ENCODE measurements at places on chromosomes 6 and 20.

GRCh38 chr6:105994118-105994590 is 92.0 kb upstream of the PRDM1 start:
- DNase-seq = peak; percentile 34

DNA sequence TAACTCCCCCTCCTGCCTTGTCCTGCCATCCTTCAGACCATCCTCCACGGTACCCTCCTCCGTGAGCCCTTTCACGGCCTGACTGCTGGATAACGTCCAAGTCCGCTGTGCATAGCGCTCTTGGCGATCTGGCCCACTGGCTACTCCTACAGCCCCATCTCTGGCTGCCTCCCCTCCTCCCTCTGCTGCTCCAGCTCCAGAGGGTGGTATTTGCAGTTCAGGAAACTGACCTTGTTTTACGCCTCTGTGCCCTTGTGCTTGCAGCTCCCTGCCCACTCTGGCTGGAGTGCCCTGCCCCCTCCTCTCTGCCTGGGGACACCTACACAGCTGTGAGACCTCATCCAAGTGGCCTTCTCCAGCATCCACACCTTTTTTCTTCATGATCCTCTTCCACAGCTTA is 6.5 kb upstream of the RREB1 start:
- DNase-seq = no peak

DNA sequence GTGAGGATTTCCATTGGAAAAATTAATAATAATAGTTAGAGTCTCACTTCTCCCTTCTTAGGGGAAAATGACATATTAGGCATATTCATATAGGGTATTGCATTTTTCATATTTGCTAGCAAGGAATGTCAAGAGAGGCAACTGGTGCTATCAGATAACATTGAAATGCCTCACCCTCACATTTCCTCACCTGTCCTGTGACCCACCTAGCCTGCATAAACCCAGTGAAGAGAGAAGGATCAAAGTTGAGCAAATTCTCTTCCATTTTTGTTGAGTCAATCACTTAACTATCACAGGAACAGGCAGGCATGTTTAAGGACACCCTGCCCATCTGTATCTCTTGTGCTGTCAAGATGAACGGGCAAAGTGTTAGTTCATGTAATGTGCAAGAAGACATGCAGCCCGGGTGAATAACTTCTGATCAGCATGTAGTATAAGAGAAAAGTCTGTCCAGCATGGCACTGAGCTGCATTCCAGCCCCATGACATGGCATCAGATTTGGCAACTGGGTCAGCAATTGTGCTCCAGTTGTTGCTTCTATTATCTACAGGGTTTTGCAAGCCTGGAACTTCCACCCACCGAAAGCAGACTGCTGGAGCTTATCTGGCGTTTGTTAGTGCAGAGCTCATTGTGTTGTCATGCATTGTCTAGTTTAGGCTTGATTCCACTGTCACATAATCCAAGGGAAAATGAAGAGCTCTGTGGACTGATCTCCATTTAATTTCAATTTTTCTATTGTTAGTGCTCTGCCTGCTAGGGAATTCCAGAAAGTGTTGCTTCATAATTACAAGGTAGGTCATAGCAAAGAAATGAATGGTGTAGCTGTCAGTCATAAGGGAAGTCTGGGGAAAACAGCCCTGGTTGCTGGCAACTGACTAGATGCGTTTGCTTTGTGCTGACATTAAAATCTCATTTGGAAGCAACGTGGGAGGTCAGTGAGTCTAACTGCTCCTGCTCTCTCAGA is 138.4 kb upstream of the TNFAIP3 start:
- DNase-seq = no peak

- DNase-seq = peak; percentile 59
These were observed 131.6 kb upstream of the NEDD9 start for GRCh38 chr6:11363881-11364576.

DNA sequence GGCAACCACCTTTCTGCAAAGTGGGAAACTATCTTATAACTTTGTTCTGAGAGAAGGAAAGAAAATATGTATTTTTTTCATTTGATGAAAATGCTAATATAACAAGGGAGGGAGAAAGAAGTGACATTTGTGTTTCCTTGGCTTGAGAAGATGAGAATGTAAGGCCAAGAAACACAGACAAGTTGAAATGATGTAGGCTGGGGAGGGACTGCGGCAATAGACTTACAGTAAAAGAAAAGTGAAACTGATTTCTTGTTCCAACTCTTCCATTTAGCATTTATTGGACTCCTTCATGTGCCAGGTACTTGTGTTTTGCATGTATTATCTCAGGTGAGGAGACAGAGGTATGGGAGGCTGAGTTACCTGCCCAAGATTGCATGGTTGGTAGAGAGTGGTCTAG is 130.9 kb downstream of the CARMIL1 start:
- no peak for DNase-seq

GRCh38 chr6:92315312-92315711 is 1104.0 kb downstream of the EPHA7 start:
- no peak for DNase-seq

DNA sequence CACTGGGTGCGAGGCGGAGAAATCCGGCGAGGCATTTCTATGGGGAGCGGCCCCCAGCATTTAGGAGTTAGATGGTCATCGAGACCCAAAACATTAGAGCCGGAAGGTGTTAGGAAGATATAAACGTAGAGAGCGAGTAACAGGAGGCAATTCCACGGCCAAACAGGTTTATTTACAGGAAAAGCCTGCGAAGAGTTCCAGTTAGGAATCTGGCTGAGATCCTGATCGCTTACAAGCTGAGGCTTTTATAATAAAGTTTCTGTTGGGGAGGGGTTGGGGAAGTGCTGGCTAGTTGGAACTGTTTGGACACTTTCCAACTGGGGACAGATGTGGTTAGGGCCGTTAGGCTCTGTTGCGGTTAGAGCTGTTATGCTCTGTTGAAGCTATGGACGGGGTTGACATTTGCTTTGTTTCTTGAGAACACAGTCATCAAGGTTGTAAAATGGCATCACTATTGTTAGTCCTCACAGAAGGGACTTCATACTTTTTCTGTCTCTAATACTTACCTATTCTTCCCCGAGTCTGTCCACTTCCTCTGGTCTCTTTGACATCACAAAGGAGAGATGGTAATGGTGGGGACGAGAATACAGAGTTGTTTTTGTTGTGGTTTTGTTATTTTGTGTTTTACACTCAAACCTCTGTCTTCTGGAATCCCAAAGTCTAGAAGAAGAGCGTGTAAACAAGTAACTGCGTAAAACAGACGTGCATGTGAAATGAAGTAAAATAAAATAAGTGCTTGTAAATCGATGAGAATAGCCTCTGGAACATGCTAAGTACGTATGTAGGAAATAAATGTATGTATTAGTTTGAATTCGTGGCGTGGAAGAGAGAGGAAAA is 554 bp upstream of the ZSCAN31 start:
- DNase-seq = peak; percentile 11

Data from activated T-cell treated with anti-CD3 and anti-CD28 coated beads for 4 hours (primary cell).